ENCODE measurements at places on chromosomes 12 and 14. TPM values are rescaled to one million over a fixed set of nuclear protein-coding genes. Genes with fewer than 3 reads are reported as not detected.

- no peaks in the 10 kb centered on the region for H3K4me1 ChIP-seq
- no peak for DNase-seq
- H3K27me3 ChIP-seq, result no peaks in the 10 kb centered on the region
These were observed 38.0 kb downstream of the PTGER2 start for GRCh38 chr14:52352061-52352491.

- H3K27ac ChIP-seq, result no peak overlapping the region
- H3K27me3 ChIP-seq, result no peaks in the 10 kb centered on the region
These were observed 78.0 kb upstream of the TTC7B start for GRCh38 chr14:90894241-90894640.

DNA sequence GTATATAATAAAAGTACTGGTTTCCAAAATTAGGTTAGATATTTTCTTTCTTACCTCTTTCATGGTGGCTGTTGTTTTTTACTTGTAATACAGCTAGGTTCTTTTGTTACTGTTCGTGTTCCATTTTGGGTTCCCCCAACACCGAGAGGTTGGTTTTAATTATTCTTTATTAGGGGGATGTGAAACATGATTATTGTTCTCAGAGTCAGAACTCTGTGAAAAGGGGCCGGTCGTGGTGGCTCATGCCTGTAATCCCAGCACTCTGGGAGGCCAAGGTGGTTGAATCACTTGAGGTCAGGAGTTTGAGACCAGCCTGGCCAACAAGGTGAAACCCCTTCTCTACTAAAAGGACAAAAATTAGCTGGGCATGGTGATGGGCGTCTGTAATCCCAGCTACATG lies 108.1 kb downstream of the BICD1 start:
- no peak for DNase-seq
- no peak overlapping the region for H3K4me3 ChIP-seq
- H3K36me3 ChIP-seq, result no peaks in the 10 kb centered on the region
- no peaks in the 10 kb centered on the region for H3K27me3 ChIP-seq
- H3K4me1 ChIP-seq, result no peaks in the 10 kb centered on the region

DNA sequence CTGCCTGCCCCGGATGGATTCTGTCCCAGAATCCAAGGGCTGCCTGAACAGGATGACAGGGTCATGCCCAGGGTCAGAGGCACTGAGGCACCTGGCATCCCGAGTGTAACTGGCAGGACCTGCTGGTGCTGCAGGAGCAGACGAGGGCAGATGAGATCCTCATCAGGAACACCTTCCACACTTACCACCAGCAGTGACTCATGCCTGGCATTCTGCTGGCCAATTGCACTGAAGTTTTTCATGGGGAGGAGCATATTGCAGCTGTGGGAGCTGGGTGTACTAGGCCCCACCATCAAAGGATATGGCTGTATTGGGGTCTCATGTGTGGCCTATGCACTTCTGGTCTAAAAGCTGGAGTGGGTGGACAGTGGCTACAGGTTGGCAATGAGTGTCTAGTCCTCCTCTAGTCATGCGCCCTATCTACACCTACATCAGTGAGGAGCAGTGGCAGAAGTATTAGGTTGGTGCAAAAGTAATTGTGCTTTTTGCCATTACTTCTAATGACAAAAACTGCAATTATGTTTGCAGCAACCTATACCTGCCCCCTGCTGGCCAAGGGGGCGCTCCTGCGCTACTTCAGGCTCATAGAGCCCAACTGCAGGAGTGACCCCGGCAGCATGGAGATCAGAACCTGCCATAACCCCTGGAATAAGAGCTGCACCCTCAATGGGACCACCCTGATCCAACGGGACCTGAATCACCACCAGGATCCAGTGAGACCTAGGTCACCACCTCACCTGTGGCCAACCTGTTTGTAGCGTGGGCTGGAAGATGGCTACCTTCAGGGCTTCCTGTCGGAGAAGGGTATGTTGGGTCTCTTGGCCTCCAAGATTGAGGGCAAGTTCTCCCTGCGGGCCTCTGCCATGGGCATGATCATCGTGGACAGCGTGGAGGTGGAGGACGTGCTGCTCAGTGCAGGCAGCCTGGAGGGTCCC lies 8.0 kb upstream of the C12orf42 start:
- H3K4me3 ChIP-seq, result no peak overlapping the region
- peak; percentile 37 for DNase-seq
- H3K4me1 ChIP-seq, result no peaks in the 10 kb centered on the region
- H3K27ac ChIP-seq, result no peak overlapping the region
- H3K27me3 ChIP-seq, result no peaks in the 10 kb centered on the region

DNA sequence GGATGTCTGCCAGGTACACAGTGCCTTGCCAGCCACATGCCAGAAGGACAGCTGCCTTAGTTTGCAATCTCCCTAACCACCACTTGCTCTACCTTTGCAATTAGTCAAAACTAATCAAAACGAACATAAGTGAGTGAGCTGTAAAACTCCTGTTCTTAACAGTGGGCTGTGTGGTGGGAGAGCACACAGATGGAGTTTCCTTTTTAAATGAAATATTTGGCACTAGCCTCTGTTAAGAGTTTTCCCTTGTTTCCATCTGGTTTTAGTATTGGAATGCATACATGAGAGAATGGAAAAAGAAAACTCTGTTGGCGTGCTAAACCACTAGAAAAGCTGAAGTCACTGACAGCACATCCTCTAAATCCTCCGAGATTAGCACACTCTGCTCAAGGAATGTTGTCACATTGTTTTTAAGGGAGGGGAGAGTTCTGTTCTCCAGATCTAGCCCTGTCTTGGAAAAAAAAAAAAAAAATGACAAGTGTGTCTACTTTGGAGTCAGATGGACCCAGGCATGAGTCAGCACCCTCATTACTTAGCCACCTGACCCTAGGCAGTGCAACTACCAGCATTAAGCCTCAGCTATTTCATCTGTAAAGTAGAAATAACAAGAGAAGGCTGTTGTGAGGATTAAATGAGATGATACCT lies 83.9 kb downstream of the STXBP6 start:
- no peaks in the 10 kb centered on the region for H3K27me3 ChIP-seq
- H3K36me3 ChIP-seq, result no peaks in the 10 kb centered on the region
- peak overlapping the region; percentile 60 for H3K27ac ChIP-seq
- H3K4me3 ChIP-seq, result no peak overlapping the region
- peaks cover 26% of the 10 kb centered on the region for H3K4me1 ChIP-seq
- peak; percentile 45 for DNase-seq

ABCB9 gene
- total RNA-seq, result 5.0 TPM

ST8SIA1 gene
- 4.5 TPM for total RNA-seq
